ENCODE measurements at places on chromosomes 2 and 18.

- no peak for DNase-seq
Observed at GRCh38 chr18:24860978-24861680, 400.7 kb downstream of the HRH4 start.

- no peak for DNase-seq
Observed at GRCh38 chr2:46846536-46846935, 69.1 kb downstream of the MCFD2 start.

DNA sequence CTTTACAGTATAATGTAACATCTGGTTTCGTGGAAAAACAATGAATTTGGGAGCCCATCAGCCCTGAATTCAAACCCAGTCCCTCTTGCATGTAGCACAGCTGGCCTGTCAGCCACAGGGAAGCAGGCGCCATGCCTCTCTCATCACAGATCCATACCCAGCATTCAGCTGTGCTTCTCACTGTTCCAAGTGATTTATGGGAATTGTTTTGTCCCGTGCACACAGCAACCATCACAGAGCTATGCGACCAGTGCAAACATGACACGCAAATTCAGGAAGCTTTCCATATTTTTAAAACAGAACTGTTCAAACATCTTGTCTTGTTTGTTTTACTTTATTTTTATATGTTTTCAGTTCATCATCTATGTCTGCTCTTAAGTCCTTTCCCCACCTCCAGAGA is 496.1 kb downstream of the EIPR1 start:
- DNase-seq, result no peak

- DNase-seq, result no peak
Observed at GRCh38 chr2:27956888-27957287, 66.4 kb downstream of the BABAM2 start.

GRCh38 chr2:31268344-31268743 is 34.4 kb downstream of the EHD3 start:
- DNase-seq, result no peak
